Stimulated activated CD8-positive, alpha-beta memory T cell treated with anti-CD3 and anti-CD28 coated beads, Interleukin-7, amount 100 ng/mL, for 48 hours (primary cell): ENCODE measurements at places on chromosomes 2 and 18.

- DNase-seq = no peak
Measured at GRCh38 chr2:39719317-39719716, 53.6 kb downstream of the TMEM178A start.

DNA sequence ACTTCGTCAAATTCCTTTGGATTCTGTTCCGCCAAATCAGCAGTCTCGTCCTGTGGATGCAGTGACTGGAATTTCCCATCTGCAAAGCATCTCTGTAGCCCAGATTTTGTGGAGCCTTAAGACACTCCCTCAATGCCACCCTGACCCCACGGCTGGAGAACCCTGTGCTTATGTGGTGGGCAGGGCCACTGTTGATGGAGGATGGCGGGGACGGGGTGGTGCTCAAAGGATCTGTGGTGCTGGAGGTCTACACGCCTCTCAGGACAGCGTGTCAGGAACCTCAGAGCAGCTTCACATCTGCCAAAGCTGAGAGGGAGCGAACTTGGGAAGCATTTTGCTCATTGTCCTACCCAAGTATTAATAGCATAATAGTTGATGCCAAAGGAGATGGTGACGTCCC lies 200.1 kb downstream of the MGAT5 start:
- DNase-seq = no peak

DNA sequence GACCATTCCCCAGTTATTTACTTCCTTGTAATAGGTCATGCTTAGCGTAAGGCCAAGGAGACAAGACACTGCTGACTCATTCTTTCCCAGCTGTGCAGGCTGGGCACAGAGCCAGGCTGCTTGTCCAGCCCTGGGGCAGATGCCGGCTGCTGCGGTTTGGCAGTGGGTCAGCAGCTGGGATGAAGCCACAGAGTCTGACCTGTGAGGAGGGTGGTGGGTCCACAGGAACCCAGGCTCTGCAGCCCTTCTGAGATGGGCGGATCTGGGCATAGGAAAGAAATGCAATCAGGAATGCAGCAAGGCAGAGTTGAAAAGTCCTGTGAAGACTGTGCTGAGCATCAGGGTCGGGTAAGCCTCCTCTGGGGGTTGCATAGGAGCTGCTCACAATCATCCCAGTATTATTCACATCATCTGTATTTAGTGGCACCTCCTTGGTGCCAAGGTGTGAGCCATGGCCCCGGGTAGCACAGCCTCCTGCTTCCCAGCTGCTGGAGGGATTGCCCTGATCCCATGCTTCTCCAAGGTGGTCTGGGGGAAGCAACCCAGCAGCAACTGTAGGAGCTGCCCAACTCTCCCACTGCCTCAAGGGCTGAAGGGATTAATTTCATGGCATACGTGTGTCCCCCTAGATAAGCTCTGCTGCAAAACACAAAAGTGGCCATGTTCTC lies 139.0 kb downstream of the DDX1 start:
- no peak for DNase-seq

DNA sequence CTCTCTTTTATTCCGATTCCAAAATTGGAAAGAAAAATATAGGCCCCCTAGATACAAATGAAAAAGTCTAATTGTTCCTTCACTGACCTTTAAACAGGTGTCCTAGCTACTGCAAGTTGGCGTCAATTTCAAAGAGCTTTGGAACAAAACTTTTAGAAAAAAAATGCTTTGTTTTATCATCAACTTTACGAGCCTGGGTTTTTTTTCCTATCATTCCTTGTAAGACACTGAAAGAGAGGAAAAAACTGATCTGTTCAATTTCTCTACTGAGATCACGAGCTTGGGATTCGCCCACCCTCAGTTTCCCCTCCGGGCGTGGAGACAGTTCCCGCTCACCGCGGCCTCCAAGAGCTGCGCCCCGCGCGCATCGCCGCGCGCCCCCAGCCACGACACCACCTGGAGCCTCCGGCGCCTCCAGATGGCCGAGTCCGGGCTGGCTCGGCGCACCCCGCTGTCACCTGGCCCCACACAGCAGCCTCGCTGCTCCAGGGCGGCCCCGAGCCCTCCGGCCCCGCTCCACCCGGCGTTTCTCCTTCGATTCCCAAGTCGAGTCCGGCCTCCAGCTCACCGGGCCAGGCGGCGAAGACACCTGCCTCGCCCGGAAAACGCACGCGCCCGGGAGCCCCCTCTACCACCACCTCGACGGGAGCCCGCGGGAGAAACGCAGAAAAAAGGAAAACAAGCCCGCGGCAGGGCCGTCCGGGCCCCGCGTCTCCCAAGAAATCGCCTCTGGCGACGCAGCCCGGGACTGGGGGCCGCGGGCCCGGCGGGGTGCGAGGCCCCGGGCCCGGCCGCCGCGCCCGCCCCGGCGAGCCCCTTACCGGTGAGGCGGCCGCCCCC lies 656 bp downstream of the TBC1D8 start:
- no peak for DNase-seq

DNA sequence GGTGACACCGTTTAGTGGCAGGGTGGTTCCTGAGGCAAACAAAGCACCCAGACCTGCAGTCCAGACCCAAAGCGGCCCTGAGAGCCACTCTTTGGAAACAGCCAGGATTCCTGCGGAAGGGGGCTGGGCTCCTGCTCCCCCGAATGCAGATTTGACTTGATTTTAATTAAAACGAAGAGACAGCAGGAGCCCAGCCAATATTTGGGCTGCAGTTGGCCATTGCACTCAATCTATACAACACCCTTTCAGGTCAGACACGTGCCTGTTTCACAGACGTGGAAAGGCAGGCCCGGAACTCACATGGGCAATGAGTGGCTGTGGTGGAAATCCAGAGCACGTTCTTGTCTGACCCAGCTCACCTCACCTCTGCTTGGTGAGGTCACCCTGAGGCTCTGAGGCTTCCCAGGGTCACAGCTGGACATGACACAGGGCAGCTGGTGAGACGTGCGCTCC lies 122.4 kb downstream of the NDUFA10 start:
- no peak for DNase-seq

- no peak for DNase-seq
Measured at GRCh38 chr2:109341355-109342255, 212.6 kb downstream of the SH3RF3 start.

- DNase-seq = no peak
Measured at GRCh38 chr18:55114876-55115275, 155.6 kb upstream of the CCDC68 start.

GRCh38 chr2:147630585-147630984 lies 214.2 kb upstream of the ACVR2A start:
- DNase-seq = no peak

- no peak for DNase-seq
Measured at GRCh38 chr2:227613272-227613660, 1.4 kb downstream of the SCYGR3 start.
